ENCODE measurements at places on chromosomes 7 and 10.

- no peak for DNase-seq
Measured at GRCh38 chr10:132396494-132397035, 435 bp upstream of the PWWP2B start.

DNA sequence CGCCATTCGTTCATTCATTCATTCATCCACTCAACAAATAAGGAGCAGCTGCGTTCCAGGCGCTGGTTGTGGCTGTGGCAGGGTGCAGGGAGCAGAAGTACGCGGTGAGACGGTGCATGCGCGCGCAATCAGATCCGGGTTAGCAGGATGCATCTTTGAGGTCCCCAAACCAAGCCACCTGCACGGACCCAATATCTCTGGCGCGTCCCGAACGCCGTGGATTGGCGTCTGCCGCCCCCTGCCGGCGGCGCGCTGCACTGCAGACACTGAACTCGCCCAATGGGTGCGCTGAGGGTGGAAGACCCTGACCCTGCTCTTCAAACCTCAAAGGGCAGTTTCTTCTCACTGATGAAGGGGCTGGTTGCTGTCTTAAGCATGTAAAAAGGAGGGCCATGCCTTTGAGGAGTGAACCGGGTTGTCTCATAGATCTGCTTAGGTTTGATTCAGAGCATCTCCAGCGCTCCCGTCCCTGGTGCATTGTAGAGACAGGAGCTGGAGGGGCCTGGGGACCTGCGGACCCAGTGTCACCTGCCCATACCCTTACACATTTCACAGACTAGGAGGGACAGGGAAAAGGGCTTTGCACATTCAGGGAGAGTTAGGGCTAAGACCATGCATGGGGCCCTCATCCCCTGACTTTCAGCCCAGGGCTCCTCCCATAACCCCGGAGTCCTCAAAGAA lies 102.5 kb downstream of the RAMP3 start:
- peak; percentile 20 for DNase-seq

- DNase-seq: no peak
Measured at GRCh38 chr10:131737543-131738395, 163.0 kb upstream of the PPP2R2D start.

- DNase-seq: peak; percentile 74
Measured at GRCh38 chr10:98028168-98028770, 2.2 kb downstream of the CRTAC1 start.

DNA sequence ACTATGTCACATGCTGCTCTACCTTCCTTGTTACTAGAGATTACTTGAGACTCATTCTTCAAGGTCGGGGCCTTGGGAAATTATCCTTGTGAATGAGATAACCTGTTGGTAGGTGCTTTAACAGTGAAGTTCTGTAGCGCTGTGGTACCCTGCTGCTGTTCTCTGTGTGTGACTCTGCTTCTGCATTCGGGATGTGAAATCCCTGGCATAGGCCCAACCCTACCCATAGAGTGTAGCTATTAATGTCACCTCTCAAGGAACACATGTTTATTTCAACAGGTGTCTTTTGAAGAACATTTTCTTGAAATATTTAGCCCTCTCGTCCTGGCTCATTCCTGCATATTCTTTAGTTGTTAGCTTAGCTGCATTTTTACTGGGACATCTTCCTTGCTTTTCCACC lies 41.8 kb upstream of the TMEM236 start:
- no peak for DNase-seq

DNA sequence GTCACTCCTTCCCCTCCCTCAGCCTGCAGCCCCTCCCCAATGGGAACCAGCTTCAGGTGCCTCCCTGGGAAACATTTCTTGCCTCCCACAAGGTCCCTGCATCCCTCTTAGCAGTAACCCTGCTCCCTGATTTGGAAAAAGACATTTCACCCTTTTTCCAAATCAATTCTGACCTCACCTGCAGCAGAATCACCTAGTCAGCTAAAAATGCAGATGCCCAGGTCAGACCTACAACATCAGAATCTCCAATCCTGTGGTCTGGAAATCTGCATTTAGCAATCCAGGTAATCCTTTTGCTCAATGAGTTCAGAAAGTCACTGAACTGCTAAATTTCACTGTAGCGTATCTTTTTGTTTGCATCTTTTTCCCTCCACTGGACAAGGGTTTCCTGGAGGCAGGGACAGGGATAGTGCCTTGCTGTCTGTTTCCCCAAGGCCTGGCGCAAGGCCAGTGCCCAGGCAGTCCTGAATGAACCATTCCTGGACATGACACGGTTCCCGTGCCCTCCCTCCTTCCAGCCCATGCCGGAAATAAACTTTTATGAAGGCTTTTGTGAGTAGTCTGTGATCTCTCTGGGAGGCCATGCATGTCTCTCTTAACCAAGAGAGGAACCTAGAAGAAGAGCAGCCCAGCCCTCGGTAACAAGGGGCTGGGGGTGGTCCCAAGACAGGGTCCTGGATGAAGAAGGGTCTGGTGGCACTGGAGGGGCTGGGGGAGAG lies 44.0 kb downstream of the COL13A1 start:
- no peak for DNase-seq

DNA sequence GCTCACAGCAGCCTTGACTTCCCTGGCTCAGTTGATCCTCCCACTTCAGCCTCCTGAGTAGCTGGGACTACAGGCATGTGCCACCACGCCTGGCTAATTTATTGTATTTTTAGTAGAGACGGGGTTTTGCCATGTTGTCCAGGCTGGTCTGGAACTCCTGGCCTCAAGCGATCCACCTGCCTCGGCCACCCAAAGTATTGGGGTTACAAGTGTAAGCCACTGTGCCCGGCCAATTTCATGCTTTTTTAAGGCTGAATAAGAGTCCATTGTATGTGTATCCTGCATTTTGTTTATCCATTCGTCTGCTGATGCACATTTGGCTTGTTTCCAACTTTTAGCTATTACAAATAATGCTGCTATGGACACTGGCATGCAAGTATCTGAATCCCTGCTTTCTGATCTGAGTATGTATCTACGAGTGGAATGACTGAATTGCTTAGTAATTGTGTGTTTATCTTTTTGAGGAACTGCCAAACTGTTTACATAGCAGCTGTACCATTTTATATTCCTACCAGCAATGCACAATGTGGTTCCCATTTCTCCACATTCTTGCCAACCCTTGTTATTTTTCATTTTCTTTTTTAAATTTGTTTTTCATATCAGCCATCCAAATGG lies 37.3 kb upstream of the TPST1 start:
- no peak for DNase-seq

DNA sequence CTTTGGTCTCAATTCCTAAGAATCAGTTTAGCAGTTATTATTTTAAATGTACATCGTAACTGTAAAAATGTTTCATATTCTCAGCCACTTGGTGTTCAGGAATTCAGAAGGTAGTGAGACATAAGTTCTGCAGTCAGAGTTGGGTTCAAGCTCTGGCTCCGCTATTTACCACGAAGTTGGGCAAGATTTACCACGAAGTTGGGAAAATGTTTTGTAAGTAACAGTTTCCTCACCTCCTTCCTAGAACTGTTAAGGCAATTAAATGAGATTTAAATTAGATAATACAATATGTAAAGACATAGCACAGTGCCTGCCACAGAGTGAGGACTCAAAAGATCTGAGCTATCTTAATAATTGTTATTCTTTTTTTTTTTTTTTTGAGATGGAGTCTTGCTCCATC lies 16.3 kb upstream of the ABLIM1 start:
- no peak for DNase-seq

DNA sequence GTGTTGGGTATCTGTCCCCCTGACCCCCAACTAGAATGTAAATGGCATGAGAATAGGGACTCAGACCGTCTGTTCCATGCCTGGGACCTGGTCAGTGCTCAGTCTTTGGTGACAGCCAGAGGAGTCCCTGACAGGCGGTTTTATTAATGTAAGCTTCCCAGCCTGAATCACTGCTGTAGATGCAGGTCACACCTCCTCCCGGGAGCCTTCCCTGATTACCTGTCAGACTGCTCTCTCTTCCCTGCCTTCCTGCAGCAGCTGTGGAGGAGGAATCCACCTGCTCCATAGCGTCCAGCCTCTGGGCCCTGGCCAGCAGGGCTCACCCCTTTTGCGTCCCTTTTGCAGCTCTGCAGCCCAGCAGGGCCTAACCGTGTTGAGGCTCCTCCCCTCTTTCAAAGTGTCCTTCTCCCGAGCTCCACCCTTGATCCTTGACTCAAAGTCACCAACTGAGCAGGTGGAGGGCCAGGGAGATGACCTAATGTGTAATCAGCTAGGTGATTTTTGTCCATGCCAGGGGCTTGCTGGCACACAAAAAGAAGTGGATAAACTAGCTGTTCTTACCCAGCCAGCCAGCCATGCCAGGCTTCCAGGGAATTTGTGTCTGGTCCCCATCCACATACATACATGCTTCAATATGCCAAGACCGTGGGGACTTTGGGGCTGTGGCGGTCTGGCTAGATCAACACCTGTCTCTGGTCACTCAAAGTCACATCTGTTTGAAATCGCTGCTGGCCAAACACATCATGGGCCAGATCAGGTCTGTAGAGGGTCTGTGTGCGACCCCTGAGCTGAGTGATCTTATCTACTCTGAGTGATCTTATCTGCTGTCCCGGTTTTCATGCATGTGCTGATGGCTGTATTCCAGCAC lies 195.1 kb downstream of the CCDC3 start:
- DNase-seq: no peak

DNA sequence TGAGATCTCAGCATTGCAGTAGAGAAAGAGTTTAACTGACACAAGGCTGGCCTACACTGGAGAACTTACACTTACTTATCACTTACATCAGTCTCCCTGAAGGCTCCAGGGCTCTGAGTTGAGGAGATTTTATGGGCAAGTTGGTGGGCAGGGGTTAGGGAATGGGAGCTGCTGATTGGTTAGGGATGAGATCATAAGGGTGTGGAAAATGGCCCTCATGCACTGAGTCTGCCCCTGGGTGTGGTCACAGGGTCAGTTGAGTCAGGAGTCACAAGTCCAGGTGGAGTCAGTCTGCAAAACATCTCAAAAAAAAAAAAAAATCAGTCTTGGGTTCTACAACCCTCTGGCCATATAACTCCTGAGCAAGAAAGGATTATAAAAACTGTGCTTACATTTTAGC lies 60.5 kb downstream of the PPP1R17 start:
- DNase-seq: no peak

DNA sequence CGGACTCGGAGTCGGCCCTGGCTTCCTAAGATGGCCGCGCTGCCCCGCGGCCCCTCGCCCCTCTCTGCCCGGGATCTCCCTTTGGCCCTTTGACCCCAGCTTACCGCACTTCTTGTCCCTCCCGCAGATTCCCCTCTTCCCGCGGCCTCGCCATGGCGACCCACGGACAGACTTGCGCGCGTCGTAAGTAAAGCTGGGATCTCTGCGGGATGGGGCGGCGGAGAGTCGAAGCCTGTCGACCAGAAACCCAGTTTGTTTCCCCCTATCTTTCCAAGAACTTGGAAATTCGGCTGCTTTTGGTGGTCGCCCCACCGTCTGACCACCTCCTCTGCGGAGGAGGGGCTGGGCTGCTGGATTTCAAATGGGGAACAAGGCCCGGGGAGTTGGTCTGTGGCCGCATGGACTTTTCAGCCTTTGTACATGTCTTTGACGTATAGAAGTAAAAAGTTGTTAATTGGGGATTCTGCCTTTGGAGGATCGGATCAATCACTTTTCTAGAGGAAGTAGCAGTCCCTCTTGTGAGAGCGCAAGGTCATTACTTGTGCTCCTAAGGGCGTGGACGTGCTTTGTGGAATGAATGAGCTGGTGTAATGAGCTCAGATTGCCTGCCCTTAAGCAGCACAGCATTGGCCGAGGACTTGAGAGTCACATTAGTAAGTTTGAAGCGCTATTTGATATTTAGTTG lies 553 bp downstream of the VDAC2 start:
- no peak for DNase-seq

DNA sequence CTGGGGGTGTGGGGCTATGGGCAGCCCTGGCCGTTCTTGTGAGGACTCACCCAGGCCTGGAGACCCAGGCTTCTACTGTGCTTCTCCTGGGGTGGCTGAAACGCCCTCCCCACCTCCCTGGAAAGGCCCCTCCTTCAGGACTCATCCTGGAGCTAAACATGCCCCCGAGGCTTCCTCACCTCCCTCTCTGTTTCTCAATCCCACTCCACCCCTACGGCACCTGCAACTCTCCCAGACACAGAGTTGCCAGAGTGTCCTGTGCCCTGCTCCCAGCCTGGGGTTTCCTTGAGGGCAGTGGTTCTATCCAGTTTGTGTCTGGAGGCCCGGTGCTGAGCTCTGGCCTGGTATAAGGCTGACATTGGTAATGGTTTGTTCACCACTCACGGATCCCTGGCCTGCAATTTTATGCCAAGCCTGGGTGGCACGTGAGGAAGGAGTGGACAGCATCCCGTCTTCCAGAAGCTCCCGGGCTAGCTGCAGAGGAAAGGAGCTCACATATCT lies 68.0 kb downstream of the GRID1 start:
- DNase-seq: no peak

DNA sequence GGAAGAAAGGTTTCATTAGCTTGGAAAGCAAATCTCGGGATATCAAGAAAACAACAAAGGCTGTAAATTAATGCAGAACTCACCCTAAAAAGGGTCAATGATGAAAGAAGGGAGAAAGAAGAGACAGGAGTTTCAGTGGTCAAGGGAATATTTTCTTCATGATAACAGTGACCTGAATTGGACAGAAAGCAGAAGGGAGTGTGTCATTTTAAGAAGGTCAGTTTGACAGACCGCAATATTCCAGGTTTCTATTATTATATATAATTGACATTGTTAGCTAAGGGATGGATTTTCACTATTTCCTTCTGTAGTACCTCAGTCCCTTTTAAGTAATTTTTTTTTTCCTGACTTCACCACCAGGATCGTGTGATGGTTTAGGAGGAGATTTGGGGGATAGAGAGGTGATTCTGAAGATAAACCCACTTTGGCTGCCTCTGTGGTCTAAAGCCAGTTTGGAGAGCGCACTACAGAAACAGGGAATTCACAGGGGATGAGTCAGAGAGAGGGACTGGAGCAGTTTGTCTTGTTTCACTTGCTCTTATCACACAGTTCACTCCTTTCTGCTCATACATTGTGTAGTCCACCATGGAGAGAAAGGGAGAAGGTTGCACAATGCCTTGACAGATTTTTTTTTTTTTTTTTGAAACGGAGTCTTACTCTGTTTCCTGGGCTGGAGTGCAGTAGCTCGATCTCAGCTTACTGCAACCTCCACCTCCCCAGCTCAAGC lies 417.9 kb downstream of the AUTS2 start:
- no peak for DNase-seq

GRCh38 chr10:130954326-130954905 lies 357.1 kb downstream of the TCERG1L start:
- DNase-seq: no peak

- no peak for DNase-seq
Measured at GRCh38 chr7:101880282-101881054, 63.0 kb downstream of the CUX1 start.
